ENCODE measurements at places on chromosomes 4 and X. TPM values are rescaled to one million over a fixed set of nuclear protein-coding genes. Genes with fewer than 3 reads are reported as not detected.
A peak's percentile ranks its signal among the peaks of the same experiment; 100 is the strongest.

PGAM4 gene
- total RNA-seq: not detected

ATOH1 gene
- total RNA-seq: not detected

ZNF674 gene
- total RNA-seq: 5.1 TPM

TRAPPC11 gene
- 47.1 TPM for total RNA-seq

XAGE1B gene
- not detected for total RNA-seq

FAM47A gene
- total RNA-seq: not detected

DNA sequence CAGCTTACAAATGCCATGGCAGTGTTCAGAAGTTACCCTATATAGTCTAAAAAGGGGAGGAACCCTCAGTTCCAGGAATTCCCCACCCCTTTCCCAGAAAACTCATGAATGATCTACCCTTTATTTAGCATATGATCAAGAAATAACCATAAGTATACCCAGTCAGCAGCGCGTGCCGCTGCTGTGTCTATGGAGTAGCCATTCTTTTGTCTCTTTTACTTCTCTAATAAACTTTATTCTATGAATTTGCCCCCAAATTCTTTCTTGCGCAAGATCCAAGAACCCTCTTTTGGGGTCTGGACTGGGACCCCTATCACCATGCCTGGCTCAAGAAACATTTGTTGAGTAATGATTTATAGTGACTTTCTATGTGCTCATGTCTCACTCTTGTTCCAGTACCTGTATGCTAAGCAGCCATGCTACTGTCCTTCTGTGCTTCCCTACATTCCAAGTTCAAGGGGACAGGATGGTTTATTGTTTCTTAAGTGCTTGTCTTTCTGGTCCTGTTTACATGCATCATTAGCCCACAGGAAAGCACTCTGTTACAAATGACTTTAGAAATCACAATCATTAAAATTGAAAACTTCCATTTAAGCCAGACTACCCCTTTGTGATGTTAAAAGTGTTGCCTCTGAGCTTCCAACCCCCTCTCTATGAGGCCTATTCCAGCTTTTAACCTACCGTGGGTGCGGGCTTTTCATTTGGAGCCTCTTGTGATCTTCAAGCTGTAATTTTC, 63.4 kb upstream of the S100G start:
- no peaks in the 10 kb centered on the region for H3K27me3 ChIP-seq
- H3K4me3 ChIP-seq: no peak overlapping the region
- H3K4me1 ChIP-seq: no peaks in the 10 kb centered on the region
- no peaks in the 10 kb centered on the region for H3K36me3 ChIP-seq
- DNase-seq: no peak

DNA sequence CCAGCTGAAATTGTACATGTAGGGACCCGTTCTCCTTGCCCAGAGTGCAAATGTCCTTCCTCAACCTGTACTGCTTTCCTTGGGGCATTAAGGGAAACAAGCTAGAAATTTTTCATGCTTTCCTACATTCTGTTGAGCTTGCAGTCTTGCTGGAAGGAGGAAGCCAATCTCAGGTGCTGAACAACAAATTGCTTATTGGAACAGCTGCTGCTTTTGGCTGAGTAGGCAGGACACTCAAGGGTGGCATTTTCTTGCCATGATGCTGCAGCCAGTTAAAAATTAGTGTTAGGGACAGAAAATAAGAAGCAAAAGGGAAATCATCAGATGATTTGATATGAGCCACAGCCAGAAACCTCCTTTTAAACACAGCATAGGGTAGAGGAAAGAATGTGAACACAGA, 223.7 kb downstream of the QDPR start:
- no peaks in the 10 kb centered on the region for H3K4me1 ChIP-seq
- no peak overlapping the region for H3K27ac ChIP-seq
- no peaks in the 10 kb centered on the region for H3K27me3 ChIP-seq
- no peak overlapping the region for H3K4me3 ChIP-seq
- DNase-seq: no peak

- no peaks in the 10 kb centered on the region for H3K4me1 ChIP-seq
- no peak overlapping the region for H3K27ac ChIP-seq
Measured at GRCh38 chr4:121738780-121739535, 26.0 kb downstream of the SMIM43 start.

- peak overlapping the region; percentile 21 for H3K27ac ChIP-seq
- no peaks in the 10 kb centered on the region for H3K27me3 ChIP-seq
- H3K4me1 ChIP-seq: no peaks in the 10 kb centered on the region
- no peak overlapping the region for H3K4me3 ChIP-seq
Measured at GRCh38 chr4:18033111-18034085, 11.8 kb upstream of the LCORL start.

DNA sequence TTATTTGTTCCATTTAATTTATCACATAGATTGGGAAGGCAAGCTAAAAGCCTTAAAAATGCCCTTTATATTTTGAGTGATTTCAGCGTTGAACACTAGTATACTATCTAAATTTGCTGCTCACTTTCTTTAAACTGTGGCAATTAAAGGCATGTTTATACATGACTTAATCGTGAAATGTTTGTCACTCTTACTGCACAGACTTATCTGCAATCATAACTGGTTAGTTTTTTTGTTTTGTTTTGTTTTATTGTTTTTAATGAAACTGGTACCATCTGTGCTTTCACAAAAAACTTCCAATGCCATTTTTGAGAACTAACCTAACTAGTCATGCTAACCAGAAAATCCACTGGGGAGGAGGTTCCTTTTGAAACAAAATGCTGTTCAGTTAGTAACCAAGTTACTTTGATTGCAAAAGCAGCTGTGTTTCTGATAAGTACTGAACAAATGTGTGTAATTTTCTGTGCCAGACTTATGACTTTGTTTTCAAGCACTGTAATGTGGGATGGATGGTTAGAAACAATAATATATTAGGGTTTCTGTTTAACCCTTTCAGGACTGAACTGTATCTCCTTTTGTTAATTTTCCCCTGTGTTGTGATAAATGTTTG, 56.1 kb downstream of the CCKAR start:
- no peaks in the 10 kb centered on the region for H3K4me1 ChIP-seq
- no peak overlapping the region for H3K27ac ChIP-seq
- no peaks in the 10 kb centered on the region for H3K36me3 ChIP-seq
- no peak overlapping the region for H3K4me3 ChIP-seq
- no peak for DNase-seq

DNA sequence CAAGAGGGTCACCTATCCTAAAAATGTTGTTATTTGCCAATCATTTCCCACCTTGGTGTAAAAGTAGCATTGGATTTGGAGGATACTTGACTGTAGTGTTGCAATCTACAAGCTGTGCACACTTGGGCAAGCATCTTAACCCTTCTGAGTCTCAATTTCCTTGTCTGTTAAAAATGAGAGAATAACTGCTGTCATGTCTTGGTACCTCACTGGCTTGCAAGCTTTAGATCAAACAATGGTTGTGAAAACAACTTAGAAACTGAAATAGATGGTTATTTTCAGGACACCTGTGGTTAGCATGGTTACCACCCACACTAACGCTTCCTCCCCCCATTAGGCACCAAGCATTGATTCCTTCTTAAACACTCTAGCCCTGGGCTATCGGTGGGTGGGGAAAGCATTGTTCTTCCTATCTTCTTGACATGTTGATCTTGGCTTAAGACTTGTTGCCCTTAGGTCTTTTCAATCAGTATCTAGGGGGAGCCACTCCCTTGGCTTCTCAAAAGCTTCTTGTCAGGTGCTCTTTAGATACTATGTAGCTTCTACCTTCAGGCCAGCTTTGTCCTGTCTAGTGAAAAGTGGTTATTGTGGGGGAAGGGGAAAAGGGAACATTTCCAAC, 10.6 kb upstream of the AMOT start:
- no peak overlapping the region for H3K27ac ChIP-seq
- no peak for DNase-seq
- no peaks in the 10 kb centered on the region for H3K4me1 ChIP-seq
- no peaks in the 10 kb centered on the region for H3K36me3 ChIP-seq
- no peak overlapping the region for H3K4me3 ChIP-seq
- H3K27me3 ChIP-seq: no peaks in the 10 kb centered on the region

DNA sequence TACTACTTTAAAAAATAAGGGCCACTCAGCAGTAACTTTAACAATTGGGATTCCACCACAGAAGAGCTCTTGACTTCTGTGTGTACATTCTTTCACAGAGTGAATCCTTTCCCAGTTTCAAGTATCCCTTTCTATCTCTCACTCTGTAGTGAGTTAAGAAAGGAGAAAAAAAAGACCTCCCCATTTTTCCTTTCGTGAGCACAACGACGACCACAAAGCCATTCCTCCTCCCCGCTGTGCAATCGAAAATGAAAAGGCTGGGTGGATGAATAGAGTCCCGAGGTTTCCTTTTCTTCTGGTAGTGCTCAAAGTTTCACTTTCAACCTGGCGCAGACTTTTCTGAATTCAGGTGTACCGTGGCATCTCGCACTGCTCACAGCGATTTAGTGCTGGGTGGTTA, 58.0 kb downstream of the TAB3 start:
- H3K27ac ChIP-seq: no peak overlapping the region
- no peak for DNase-seq
- no peak overlapping the region for H3K4me3 ChIP-seq
- no peaks in the 10 kb centered on the region for H3K27me3 ChIP-seq

DNA sequence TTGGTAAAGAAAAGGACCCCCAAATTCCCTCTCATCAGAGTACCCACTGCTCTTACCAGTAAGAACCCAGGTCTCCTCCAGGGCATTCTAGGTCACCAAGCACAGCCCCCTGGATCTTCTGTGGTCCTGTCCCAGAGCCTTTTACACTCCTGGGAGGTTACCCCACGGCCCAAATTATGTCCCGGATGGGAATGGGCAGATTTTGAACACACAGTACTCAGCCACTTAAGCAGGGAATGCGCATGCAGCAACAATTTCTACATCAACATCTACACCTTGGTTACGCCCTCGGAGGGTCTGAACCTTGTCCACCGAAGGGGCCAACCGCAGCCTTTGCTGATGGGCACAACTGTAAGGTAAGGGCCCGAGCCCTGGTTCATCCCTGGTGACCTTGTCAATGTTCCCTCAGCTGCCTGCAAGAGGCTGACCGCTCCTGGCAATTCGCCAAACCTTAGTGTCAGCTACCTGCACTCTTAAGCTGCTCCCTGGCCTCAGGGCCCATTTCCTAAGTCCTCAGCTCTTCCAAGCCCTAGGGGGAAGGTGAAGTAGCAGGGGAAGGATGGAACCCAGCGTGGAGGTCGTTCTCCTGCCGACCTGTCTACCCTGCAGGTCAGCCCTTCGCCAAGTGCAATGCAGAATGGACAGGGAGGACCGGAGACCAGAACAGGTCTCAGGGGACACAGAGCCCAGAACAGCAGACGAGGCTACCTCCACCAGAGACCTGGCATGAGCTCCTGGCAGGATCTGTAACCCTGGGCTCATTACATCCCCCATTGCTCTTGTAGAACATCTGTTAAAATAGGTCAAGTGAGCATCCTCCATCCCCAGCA, 5.9 kb downstream of the TIMP1 start:
- no peaks in the 10 kb centered on the region for H3K36me3 ChIP-seq
- H3K27me3 ChIP-seq: no peaks in the 10 kb centered on the region
- DNase-seq: no peak

GRCh38 chr4:98689507-98690174, 31.2 kb upstream of the TSPAN5 start:
- no peak overlapping the region for H3K27ac ChIP-seq
- no peaks in the 10 kb centered on the region for H3K4me1 ChIP-seq
- H3K36me3 ChIP-seq: no peaks in the 10 kb centered on the region
- H3K27me3 ChIP-seq: no peaks in the 10 kb centered on the region
- no peak for DNase-seq
- H3K4me3 ChIP-seq: no peak overlapping the region

DNA sequence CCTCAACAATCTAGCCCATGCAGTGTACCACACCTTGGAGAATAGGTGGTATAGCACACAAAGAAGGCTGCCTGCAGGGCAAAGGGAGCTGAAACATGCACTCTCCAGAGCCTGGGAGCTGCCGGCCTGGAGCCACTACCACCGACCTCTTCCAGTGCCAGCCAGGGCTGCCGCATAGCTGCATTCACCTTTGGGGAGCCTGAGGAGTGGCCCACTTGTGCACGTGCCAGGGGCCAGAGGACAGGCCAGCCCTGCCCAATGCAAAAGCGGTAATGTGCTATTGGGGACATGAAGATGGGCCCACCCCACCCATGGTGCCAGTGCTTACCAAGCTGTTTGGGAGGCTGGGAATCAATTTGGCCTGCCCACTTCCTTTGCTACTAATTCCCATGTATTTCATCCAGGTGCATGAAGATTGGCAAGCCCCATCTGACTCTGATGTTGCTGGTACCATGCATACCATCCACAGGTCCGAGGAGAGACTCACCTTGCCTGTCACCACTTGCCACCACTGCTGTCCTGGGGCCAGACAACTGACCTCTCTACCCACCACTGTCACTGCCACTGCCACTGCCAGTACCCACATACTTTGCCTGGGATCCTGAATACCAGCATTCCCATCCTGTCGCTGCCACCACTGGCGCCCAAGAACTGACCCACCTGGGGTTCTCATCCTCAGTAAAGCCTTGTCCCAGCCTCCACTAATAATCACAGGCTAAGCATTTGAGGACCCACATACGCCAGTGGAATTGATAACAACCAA, 506.9 kb downstream of the MAGEB5 start:
- no peaks in the 10 kb centered on the region for H3K27me3 ChIP-seq
- no peak overlapping the region for H3K27ac ChIP-seq
- no peak for DNase-seq
- H3K4me3 ChIP-seq: no peak overlapping the region
- H3K4me1 ChIP-seq: no peaks in the 10 kb centered on the region

- no peak overlapping the region for H3K4me3 ChIP-seq
- no peak overlapping the region for H3K27ac ChIP-seq
- no peaks in the 10 kb centered on the region for H3K4me1 ChIP-seq
- no peaks in the 10 kb centered on the region for H3K36me3 ChIP-seq
- no peaks in the 10 kb centered on the region for H3K27me3 ChIP-seq
Measured at GRCh38 chr4:2074588-2074987, 15.5 kb downstream of the NAT8L start.

DNA sequence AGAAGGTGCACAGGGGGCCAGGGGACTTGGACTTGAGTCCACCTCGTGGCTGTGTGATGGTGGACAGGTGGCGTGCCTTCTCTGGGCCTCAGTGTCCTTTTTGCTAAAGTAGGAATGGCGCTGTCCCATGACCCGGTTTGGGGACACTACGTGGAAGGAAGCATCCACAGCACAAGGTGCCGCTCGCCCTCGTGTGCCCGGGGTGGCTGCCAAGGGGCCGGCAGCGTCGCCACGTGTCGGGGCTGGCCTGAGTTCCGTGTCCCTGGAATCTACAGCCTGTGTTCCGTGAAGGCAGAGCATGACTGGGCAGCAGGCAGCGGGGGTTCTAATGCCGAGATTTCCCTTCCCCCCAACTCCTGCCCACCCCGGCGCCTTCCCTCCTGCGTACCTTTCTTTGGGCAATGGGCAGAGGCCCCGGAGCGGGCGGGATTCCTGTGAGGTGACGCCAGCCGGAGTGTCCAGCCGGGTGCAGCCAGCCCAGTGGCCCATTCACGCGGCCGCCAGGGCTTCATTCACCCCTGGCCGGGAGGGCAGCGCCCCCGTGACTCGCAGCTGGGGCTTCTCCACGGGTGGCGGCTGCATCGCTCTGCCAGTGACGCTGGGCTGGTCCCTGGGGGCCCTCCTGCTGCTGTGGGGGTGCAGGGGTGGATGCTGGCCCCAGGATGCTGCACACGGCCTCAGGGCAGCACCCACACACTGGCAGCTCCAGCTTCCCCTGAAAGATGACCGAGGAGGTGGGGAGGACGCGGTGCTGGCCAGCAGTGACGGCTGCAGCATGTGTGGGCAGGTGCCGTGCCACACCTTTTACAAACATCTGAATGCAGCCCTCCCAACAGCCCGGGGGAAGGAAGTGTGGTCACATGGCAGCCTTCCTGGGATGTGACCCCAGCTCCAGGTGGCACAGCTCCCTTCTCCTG, 21.2 kb downstream of the DOK7 start:
- H3K27me3 ChIP-seq: no peaks in the 10 kb centered on the region
- H3K4me3 ChIP-seq: no peak overlapping the region
- DNase-seq: no peak
- H3K36me3 ChIP-seq: no peaks in the 10 kb centered on the region
- H3K27ac ChIP-seq: no peak overlapping the region

GRCh38 chrX:128816919-128817318, 706.4 kb downstream of the SMARCA1 start:
- H3K4me1 ChIP-seq: no peaks in the 10 kb centered on the region
- no peaks in the 10 kb centered on the region for H3K36me3 ChIP-seq
